ENCODE measurements at places on chromosomes 7 and 10.

DNA sequence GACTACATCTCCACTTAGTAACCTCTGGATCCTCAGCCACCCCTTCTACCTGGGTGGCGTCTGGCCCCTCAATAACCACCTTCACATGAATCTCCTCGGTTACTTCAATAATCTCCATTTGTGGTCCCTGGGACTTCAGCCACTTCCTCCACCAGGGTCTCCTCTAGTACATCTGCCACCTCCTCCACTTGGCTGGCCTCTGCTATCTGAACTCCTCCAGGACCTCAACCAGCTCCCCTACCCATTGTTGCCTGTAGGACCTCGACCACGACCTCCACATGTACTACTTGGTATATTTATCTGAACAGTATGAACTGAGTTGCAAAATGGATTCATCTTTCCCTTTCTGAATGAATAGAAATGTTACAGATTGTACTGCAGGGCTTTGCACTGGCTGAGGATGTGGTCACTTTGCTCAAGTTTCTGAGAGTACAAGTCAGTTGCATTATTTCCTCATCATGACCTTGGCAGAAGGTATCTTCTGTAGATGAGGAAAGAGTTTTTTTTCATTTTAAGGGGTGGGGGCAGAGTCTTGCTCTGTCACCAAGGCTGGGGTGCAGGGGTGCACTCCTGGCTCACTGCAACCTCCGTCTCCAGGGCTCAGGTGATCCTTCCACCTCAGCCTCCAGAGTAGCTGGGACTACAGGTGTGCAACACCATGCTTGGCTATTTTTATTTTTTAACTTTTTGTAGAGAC is 36.0 kb downstream of the MAT1A start:
- no peak for DNase-seq

DNA sequence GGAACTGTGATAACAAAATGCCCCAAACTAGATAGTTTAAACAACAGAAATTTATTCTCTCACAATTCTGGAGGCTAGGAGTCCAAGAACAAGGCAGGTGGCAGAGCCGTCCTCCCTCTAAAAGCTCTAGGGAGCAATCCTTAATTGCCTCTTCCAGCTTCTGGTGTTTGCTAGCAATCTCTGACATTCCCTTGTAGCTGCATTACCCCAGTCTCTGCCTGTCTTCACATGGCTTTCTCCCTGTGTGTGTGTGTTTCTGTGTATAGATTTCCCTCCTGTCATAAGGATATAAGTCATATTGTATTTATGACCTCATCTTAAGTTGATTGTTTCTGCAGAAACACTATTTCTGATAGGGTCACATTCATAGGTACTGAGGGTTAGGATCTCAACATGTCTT is 177.5 kb downstream of the WNT2 start:
- no peak for DNase-seq

DNA sequence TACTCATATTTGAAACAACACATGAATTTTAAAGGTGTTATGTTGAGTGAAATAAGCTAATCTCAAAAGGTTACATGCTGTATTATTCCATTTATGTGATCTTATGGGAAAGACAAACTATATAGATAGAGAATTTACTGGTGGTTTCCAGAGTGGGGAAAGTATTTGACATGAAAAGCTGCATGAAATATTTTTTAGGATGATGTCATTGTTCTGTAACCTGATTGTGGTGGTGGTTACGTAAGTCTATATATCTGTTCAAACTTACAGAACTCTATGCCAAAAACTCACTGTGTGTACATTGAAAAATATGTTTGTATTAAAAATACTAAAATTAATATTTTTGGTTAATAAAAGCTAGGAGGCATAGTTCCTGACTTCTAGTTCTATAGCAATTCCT is 453.0 kb downstream of the SORCS3 start:
- DNase-seq: no peak

DNA sequence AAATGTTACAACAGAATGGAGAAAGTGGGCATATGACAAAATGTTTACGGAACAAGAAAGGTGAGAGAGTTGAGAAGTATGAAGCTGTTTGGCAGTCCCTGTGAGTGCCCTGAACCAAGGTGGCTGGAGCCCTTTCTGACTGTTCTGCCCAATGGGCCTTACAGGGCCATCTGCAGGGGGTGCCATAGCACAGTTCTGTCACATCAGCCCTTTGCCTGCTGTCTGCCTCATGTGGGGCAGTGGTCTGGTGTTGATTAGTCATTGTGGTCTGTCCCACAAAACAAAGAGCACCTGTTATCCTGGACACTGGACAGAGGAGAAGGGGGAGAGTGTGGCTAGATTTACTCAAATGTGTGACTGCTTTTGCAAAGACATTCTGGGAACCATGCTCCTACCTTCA is 51.5 kb upstream of the OSBPL3 start:
- no peak for DNase-seq

GRCh38 chr10:85421421-85421820 is 945.2 kb downstream of the GRID1 start:
- DNase-seq: no peak

- no peak for DNase-seq
These were observed 428.4 kb downstream of the ARL4A start for GRCh38 chr7:13115855-13116254.

DNA sequence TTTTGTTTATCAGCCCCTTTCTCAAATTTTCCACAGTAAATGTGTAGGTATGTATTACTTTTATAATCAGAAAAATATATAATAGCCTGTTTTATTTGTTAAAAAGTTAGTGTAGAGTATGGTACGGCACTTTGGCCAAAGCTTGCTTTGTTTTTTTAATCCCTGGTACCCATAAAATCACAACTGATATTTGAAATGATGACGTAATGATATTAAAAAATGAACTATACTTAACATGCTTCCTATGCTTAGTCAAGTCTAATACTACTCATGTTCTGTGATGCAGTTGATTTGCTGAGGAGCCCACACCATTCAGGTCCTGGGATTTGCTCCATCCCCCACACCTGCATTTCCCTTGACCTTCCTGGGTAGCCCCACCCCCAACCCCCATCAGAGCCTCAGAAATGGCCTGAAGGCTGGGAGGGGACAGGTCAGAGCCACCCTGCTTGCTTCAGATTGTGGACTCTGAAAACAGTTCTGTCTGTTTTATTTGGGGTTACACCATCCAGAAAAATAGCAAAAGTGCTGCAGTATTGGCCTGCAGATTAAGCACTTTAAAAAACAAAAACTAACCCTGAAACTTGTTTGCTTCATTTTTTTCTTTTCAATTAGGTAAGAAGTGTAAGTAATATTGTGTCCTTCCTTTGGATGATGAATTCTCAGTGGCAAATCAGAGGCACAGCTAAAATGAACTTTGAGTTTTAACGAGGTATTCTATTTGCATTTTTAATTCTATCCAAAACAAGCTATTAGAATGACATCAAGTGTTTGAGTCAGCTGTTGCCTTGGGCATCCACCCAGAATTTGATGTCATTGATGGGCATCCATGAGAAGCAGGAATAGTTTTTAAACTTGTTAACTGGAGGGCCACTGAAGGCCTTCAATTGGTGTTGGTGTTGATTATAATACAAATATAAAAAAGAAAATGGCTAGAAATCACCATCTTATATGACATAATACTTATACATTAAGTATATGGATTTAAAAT is 23.3 kb downstream of the PLCE1 start:
- DNase-seq: no peak

DNA sequence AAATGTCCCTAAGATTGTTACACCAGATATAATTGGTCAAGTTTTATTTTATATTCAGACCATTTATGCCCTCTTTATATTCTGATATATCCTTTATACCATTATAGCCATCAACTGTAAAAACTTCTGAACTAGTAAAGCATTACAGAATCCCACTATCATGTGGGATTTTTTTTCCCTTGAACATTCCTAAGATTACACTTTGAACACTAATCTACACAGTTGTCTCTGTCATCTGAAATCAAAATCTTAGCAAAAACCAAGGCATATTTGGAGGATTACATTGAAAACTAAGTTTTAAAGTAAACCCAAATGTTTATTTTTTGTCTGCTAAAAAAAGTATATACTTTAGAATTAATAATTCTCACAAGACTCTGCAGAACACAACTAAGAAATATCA is 116.2 kb upstream of the GPR22 start:
- no peak for DNase-seq

DNA sequence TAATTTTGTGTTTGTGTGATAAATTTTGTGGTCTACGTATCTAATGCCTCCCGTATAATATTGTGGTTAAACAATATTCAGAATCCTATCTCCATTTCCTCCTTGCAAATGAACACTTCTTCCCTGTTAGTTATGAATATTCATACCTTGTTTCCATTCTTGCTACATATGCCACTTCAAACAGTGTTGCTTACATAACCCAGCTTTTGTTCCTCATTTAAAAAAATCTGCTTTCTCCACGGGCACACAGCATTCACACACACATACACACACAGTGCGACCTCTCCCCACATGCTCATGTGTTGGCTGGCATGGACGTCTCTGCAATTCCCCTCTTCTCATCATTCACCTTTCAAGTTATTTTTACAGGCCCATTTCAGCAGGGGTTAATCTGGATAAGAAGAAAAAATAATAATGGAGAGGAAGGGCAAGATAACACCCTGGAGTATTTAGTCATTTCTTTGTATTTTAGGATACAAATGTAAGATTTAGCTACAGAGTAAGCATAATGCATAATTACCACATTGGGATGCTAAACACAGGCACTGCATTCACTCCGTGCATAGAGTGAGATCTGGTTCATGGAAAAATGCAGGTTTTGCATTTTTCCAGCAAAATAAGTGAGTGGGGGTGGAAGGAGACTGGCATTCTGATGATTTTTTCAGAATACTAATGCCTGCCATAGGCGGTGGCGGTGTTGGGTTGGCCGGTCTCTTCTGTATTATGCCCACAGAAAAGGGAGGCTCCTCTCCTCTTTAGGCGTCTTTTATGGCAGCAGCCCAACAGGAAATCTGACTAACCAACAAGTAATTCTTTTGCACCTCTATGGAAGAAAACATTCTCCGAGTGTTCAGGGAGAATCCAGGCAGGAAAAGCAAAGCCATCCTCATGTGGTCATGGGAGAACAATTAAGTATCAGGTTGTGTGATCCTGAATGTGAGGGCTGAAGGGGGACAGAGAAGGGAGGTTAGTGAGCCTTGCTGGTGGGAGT is 31.7 kb upstream of the ELMO1 start:
- no peak for DNase-seq

- DNase-seq: no peak
These were observed 195.0 kb downstream of the PHF14 start for GRCh38 chr7:11168650-11169170.

DNA sequence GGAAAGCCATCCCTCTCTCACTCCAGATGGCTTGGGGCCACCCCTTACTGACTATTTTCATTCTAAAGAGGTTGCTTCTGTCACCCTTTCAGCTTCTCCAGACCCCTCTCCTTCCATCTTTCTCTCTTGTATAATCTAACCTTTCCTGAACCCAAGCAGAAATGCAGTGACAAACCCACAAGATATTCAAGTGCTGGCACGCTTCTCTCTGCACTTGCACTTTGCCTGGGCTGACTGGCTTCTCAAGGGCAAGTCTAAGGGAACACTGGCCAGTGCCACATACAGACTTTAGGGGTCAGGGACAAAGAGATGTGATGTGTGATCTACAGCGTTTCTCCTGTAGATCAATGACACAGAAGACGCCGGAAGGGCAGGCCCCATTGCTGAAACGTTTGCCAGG is 150.4 kb upstream of the LANCL2 start:
- DNase-seq: no peak

GRCh38 chr7:68207676-68208075 is 1211.0 kb downstream of the TYW1 start:
- no peak for DNase-seq

- no peak for DNase-seq
These were observed 331.4 kb downstream of the PTPRN2 start for GRCh38 chr7:158256091-158256816.

DNA sequence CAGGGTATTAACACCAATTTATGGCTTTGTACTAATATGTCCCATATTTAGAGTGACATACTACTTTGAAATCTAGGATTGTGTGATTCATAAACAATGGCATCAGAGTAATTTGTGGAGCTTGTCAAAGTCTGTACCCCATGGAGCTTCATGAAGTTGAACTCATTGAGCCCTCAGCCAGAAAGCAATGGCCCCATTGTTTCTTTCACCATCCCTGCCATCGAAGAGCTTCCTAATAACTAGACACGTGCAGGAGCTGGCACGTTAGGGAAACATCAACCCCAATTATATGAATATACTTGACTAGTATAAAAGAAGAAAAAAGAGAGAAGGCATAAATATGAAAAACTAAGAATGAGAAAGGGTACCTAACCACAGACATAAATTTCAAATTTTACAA is 206.6 kb downstream of the CXCL12 start:
- DNase-seq: no peak

DNA sequence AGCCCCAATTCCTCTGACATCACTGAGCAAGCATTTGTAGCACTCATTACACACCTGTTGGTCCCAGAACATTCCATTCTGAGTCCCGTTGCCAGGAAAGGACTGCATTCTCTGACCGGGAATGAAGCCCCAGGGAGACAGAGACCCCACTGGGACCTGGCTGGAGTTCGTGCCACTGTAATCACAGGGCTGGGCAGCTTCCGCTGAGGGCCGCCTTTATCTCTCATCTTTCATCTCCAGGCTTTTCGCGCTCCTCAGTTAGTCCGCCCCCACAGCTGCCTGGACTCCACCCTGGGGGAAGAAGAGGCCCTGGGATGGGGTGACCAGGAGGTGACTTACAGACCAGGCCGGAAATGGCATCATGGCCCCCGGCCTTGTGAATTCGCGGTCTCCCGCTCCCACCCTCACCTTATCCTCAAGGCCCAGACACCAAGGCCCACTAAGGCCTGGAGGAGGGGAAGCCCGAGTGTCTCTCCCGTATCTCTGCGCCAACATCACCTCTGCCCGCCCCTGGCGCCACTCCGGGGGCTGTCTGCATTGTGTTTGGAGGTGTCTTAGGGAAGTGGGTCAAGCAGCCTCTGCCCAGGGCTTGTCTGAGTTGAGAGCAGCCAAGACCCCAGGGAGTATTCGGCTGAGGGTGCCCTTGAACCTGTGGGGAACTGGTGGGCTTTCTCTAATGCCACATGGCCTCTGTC is 75.4 kb downstream of the PROSER2 start:
- DNase-seq: no peak

DNA sequence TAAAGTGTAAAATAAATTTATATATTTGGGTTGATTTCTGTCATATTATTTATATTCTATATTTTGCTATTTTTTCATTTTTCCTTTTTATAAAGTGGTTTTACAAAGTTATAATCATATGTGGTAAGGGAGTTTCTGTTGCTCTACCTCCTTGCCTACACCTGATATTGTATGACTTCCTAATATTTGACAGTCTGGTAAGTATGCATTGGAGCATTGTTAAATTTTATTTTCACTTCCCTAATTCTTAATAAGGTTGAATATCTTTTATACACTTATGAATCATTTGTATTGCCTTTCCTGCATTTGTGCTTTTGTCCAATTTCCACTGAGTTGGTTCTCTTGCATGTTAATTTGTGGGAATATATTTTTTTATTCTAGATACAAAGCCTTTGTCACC is 492.4 kb downstream of the GRID1 start:
- DNase-seq: no peak

GRCh38 chr7:6403907-6404306 is 43.8 kb downstream of the DAGLB start:
- DNase-seq: no peak

DNA sequence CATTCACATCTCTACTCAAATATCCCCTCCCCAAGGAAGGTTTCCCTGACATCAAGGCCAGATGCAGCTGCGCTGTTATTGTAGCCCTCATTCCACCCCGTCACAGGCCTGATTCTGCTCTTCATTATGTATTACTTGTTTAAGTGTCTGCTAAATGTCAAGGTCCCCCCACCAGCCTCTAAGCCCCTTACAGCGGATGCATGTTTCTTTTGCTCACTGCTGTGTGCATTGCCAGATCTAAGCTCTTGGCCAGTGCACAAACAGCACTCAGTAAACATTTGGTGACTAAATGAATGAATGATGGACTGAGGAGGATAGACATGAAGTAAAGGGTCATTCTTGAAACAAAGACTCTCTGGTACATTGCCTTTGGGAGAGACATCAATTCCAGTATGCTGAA is 90.6 kb downstream of the NEBL start:
- no peak for DNase-seq
